HS-27A (cell line): ENCODE measurements at places on chromosomes 11 and 22.

- no peak for DNase-seq
Observed at GRCh38 chr11:125496529-125496857, 428 bp upstream of the FEZ1 start.

DNA sequence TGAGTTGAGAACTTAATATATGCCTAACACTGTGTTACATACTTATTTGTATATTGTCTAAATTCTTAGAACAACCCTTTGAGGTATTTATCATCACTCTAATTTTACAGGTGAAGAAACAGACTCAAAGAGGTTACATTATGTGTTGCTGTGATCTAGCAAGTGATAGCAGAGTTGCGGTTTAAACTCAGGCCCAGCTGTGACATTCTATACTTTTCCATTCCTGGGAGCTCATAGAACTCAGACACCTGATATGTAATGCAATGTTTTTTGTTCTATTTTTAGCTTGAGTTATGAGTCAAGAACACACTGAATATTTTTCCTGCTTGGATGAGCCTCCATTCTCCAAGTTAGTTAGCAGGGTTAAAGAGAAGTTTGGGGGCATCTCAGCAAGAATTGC is 449.7 kb upstream of the DDI1 start:
- no peak for DNase-seq

GRCh38 chr22:17096071-17096470 is 11.3 kb downstream of the IL17RA start:
- DNase-seq: no peak

GRCh38 chr22:28268171-28268570 is 349.1 kb upstream of the PITPNB start:
- no peak for DNase-seq

DNA sequence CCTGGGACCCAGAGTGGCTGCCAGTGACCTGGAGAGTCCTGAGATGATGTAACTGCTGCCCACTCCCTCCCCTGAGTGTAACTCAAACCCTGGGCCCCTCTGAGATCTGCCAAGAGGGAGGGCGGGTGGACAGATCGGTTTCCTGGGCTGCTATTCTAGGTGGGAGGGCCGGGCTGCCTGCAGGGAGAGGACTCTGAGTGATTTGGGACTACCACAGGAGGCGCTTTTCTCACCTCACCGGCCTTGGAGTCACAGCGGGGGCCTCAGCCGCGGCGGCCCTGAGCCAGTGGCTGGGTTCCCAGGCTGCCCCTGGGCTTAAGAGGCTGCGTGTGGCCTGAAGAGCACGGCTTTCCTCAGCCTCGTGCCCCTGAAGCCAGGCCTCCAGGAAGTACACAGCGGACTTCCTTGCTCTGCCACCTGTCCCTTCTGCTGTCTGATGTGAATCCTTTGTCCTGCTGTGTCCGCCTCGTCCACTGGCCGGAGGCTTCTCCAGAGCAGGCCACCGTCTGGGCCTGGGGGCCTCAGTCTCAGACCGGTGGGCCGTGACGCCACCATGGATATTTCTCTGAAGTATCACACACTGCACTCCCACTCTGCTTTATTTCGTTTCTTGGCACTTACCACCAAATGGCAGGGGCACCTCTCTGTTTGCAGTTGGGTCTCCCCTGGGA is 11.5 kb downstream of the RELT start:
- no peak for DNase-seq

- DNase-seq: no peak
Observed at GRCh38 chr11:17687946-17688670, 31.3 kb upstream of the MYOD1 start.

GRCh38 chr11:64461081-64461480 is 102.1 kb downstream of the RPS6KA4 start:
- DNase-seq: no peak

DNA sequence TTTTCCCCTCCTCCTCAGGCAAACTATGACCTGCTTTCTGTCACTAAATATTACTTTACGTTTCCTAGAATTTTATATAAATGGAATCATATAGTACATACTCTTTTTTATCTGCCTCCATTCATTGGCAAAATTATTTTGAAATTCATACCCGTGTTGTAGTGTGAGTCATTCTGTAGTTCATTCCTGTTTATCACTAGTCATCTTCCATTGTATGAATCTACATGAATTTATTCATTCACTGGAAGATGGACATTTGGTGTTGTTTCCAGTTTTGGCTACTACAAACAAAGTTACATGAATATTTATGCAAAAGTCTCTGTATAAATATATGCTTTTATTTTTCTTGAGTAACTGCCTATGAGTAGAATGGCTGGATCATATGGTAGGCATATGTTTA is 60.7 kb upstream of the OPCML start:
- no peak for DNase-seq

DNA sequence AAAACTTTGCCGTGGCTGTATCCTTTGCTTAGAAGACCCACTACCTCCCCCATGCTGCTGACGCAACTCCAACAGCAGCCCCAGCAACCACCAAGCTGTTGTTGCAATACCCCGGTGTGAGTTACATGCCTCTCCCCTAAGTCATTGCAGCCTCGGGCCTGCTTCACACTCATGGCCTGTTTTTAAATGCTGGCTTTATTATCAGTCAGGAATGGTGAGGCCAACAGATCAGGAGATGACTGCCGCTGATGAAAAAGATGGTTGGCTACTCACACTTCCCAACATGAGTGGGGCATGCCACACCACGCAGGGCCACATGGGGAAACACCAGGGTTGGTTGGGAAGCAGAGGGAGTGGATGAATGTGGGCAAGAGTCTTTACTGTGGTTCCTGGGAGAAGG is 171.5 kb upstream of the SYT13 start:
- peak; percentile 12 for DNase-seq

- DNase-seq: no peak
Observed at GRCh38 chr22:30884211-30885000, 84.2 kb downstream of the MORC2 start.

DNA sequence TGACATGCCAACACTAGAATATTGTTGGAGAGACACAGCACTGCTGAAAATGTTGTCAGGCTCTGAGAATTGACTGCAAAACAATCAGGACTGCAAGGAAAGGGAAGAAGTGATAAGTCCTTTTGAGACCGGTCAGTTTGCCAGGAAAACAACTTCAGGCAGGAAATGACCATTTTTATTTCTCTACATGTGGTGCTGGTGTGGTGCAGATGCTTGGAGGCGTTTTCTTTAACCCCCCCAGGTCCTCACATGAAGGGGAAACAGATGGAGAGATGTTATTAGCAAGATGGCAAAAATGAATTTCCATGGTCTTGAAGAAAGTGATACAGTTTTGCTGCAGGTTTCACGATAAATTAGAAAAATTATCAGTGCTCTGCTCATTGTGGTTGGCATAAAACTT is 5.7 kb downstream of the AP2A2 start:
- no peak for DNase-seq

DNA sequence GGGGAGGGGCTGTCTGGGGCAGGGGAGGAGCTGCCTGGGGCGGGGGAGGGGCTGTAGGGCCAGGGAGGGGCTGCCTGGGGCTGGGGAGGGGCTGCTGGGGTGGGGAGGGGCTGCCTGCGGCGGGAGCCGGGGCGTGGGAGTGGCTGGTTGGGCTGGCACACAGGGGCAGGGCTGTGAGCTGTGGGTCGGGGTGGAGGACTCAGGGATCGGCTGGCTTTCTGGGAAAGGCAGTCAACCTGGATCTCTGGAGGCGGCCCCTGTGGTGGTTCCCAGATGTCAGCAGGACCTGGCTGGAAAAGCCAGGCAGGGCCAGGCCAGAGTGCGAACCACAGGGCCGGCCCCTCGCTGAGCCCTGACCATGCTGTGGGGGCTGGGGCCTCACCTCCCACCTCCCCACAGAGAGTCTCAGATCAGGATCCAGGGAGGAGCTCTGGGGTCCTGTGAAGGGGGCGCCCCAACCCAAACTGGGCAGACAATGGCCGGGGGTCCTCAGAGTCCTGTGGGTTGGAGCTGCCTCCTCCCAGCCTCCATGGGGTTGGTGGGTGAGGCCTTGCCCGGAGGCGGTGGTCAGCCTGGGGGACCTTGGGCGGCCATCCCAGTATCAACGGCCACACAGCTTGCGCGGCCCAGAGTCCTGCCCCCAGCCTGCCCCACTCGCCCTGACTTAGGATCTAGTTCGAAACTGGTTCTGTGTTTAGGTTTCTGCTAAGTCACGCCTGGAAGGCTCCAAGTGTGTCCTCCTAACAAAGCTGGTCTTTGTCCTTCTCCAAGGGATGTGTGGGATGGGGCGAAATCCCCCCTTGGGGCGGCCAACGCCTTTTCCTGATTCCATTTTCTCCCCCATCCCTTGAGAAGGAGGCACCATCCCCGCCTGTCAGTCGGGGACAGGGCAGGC is 1.9 kb downstream of the MUC5B start:
- no peak for DNase-seq

GRCh38 chr11:102783016-102783415 is 2.6 kb upstream of the MMP10 start:
- no peak for DNase-seq

DNA sequence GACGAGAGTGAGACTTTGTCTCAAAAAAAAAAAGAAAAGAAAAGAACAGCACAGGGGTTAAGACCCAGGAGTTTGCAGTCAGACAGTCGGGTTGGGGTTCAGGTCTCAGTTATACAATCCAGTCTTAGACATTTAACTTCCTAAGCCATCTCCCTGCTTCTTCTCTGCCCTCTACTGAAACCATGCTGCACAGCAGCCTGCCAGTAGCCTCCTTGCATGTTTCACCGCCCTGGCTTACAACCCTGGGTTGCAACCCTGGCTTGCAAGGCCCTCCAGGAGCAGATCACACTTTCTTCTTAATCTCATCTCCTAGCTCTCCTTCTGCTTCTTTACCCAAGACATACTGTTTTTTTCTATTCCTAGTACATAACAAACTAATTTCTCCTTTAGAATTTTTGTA is 5.9 kb upstream of the B3GAT3 start:
- no peak for DNase-seq

DNA sequence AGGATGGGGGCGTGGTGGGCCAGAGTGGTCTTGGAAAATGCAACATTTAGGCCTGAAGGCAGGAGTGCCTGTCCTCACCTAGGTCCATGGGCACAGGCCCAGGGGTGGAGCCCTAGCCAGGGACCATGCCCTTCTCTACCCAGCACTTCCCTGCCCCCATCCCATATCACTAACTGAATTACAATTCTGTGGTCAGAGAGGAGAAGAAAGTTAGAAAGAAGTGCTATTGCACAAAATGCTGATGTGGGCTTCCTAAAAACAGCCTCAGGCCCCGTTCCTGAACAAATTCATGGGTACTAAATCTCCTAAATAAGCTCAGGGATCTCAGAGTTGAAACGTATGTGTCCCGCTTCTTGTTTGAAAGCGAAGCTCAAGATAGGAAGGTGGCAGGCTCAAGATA is 3.5 kb upstream of the ASRGL1 start:
- no peak for DNase-seq

DNA sequence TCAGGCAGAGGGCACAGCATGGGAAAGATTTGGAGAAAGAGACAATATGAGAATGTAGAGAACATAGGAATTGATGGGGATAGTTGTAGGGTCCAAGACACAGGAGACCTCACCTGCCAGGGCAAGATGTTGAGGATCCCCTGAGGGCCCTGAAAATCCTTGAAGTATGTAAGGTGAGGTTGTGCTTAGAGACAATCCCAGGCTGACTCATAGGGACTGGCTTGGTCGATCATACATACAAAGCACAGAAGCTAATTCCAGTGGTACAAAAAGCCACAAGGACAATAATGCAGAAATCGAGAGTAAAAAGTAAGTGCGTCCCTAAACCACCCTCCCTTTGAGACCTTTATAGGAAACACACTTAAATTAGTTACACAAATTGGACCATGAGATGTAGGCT is 468.2 kb downstream of the MIAT start:
- no peak for DNase-seq

GRCh38 chr11:19561011-19561410 is 151.6 kb upstream of the NAV2 start:
- no peak for DNase-seq

- DNase-seq: no peak
Observed at GRCh38 chr11:2755071-2755470, 55.3 kb upstream of the KCNQ1OT1 start.

DNA sequence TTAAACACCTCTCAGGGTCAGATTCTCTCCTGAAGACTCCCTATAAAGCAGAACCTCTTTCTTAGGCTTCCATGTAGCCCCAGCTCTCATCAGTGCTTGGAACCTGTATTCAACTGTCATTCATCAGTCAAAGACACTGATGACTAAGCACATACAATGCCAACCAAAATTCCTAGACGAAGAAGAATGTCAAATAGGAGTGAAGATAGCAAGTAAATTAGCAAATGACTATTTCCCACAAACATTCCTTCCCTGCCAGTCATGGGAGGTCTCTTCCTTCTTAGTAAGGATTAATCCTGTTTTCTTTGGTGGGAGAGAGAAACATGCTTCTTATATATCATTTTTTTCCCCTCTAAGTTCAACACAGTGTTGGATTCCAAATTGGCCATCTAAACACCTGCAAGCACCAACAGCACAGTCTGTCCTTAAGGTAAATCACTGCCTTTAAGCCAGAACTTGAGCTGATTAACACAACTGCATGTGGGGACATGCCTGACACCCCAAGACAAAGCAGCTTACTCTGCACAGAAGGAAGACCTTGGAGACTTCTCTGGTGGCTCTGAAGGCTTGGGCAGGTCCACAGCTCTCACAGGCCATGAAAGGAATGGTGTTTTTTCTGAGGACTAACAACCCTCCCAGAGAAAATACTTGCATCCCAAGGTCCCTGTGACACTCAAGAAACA is 47.5 kb upstream of the ME3 start:
- DNase-seq: peak; percentile 93

DNA sequence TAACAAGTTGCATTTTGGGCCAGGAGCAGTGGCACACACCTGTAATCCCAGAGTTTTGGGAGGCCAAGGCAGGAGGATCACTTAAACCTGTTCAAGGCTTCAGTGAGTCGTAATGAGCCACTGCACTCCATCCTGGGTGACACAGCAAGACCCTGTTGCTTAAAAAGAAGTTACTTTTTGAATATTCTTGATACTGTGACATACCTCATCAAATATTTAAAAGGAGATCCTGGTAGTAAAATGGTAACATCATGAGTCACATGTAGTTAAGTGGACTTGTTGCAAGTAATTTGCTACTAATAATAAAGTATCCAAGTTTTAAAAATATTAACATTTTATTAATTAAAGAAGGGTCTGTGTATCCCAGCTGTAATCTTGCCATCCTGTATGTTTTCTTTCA is 18.3 kb downstream of the HMGXB4 start:
- DNase-seq: no peak

- DNase-seq: no peak
Observed at GRCh38 chr11:27317751-27318150, 45.3 kb downstream of the CCDC34 start.
